ENCODE measurements at places on chromosomes 6 and 20.

DNA sequence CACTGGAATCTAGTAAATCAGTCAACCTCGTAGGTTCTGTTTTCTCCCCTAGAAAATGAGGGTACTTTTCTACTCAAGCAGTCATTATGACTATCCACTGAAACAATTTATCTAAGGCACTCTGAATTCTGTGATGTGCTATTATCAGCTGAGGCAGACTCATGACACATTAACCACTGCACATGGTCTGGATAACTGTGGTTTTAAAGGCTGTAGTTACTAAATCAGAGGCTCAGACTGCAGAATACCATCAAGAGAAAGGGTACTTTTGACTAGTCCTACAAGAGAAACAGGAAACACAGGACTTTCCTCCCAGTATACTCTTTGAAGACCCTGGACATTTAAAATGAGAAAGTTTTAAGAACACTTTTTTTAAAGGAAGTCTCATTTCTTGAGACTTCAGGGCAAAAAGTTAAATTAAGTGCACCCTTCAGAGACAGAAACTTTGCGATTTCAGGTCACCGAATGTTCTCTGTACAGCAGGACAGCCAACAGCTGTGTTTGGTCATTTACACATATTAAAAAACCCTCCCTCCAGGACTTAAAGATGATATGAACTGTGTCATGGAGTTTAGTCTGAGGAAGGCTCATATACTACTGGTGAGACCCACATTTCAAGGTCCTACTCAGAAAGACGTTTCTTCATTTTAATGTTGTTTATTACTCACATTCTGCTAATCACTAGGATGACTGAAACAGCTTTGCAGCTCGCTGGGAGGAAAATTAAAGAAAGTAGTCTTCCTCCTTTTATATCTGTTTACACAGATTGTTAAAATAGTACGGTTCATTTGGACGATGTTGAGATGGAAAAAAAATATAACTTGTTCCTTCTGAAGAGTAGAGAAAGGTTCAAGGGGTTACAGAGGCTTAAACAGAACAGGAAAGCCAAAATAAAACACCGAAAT, 19.9 kb downstream of the ATXN1 start:
- DNase-seq, result no peak

DNA sequence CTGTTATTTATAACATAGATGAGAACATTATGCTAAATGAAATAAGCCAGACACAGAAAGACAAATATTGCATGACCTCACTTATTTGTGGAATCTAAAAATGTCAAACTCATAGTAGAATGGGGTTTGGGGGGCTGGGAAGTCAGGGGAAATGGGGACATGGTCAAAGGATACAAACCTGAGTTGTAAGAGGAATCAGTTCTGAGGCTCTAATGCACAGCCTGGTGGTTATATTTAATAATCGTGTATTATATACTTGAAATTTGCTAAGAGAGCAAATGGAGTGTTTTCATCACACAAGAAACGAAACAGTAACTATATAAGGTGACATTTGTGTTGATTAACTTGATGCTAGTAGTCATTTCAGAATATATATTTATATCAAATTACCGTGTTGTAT, 40.8 kb upstream of the GFOD1 start:
- no peak for DNase-seq

DNA sequence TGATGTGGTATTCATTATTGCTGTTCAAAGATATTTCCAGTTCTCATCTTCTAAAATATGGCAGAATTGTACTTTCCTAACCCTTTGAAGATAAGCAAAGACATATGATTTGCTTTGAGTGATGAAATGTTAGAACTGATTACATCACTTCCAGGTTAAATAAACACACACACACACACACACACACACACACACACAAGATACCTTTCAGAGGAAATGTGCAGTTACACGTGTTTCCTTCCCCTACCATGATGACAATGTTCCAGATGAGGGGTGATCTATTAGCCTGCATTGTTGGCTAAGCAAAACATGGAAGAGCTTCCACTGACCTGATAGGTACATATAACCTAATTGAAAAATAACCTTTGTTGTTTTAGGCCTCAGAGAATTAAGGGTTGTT, 11.7 kb upstream of the FRK start:
- DNase-seq, result no peak

DNA sequence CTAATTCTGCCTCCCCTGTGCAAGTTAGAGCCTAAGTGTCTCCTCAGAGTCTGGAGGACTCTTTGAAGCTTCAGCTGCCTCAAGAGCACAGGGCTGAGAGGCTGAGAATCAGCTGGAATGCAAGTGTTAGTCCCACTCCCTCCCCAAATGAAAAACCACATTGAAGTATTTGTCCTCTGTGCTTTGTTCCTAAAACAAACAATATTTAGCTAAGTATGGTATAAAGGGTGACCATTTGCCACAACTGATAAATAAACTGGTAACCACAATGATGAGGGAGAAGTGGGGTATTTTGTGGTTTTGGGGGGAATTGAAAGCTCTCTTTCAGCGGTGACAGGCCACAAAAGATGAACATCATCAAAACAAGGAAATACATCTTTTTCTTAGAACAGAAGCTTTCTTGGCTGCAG, 91.7 kb upstream of the HDDC2 start:
- no peak for DNase-seq
